Stimulated activated CD4-positive, alpha-beta T cell treated with anti-CD3 and anti-CD28 coated beads, Interleukin-15, amount 100 ng/mL, for 1 hour (primary cell): ENCODE measurements at places on chromosomes 2 and 18.

DNA sequence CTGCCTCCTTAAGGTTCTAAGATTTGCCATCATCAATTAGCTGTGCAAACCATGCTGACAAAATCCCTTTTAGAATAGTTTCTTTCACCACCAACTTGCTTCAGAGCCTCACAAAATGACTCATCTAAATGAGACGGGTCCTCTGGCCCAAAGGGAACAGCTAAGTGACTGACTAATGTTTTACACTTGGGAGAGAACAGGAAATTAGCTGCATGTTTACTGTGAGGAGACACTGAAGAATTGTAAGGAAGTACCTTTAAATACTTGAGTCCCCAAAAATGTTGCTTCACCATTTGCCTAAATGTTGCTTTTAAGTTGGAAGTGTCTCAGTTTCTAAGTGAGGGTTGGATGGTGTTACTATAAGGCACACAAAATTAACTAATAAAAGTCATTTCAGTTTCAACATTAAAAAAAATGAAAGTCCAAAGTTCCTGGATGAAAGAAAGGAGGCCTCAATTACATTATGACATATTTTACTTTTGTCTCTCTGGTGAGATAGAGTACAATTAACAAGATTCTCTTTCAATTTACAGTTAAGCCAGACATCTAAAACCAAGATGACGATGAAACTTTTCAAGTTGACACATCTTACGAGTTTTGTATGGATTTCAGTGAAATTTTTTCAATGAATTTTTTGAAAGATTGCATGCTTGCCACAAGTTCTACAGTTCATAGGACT, 229.1 kb upstream of the FN1 start:
- no peak for DNase-seq

DNA sequence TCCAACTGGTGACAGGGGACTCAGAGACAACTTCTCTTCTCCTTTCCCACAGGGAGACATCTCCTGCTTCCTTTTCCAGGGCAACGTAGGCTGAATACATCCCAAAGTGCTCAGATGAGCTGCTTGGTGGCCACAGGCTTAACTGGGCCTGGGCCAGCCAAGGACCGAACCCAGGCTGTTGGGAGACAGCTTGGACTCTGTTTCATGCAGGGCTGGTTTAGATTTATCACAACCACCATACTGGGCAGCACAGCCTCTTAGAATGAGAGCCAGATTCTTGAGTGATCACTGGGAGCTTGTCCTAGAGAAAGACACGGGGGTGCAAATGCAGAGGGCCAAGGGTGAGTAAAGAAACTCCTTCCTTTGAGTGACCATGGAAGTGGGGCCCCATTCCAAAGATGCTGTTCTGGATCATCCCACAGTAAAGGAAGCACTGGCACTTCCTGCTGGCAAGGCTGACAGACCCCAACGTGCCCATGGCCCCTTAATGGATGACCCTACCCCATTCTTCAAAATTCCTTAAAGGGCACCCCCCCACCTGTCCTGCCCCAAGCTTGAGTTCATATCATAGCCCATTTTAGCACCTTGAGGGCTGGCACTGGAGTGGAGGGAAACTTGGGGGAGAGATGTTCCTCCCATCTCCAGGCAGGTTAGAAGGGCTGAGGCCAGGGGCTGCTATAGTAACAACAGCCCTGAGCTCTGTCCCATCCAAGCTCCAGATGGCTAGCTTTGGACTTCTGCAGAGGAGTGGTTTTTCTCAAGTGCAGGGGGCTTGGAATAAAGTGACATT, 84.1 kb downstream of the CAPN13 start:
- DNase-seq, result no peak

DNA sequence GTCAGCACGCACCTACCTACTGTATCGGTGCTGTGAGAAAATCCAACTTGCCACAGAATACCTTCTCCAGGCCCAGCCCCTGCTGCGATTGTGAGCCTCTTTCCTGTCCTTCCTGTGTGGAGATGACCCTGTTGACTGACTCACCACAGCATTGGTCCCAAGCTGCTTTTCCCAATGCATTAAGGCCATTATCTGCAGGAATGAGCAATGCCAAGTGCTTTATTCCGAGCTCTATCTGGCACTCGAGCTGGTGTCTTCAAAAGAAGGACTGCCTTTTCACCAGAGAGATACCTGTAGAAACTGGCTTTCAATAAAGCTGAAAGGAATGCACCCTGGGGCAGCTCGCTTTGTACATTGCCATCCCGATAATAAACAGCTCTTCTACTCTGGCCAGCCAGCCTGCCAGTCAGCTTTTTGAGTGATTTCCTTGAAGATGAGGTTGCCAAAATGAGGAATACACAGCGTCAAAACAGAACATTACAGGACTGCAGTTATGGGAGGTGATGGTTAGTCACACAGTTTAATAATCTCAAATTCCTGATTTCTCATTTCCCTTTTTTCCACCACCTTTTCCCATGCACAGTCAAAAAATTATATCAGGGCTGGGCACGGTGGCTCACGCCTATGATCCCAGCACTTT, 8.3 kb upstream of the RNF103 start:
- no peak for DNase-seq

GRCh38 chr2:179335732-179336131, 71.1 kb upstream of the SESTD1 start:
- DNase-seq, result no peak

- no peak for DNase-seq
Measured at GRCh38 chr2:230677201-230677946, 35.3 kb upstream of the CAB39 start.

DNA sequence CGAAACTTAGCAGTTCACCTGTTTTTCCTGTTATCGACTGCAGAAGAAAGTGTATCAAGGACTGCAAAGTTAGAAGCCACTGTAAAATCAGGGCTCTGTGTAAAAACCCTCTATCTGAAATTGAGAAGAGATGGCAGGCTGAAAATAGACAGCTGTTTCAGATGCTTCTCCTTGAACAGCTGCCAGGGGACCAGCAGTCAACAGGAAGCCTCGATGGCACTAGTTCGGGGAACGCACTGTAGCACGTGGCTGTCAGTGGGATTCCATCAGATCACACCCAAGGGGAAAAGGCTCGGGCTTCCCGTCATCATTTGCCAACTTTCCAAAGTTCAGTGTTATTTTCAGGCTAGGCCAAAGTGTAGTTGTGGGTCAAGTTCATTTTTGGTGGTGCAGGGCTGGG, 316.9 kb downstream of the TXNL1 start:
- no peak for DNase-seq

DNA sequence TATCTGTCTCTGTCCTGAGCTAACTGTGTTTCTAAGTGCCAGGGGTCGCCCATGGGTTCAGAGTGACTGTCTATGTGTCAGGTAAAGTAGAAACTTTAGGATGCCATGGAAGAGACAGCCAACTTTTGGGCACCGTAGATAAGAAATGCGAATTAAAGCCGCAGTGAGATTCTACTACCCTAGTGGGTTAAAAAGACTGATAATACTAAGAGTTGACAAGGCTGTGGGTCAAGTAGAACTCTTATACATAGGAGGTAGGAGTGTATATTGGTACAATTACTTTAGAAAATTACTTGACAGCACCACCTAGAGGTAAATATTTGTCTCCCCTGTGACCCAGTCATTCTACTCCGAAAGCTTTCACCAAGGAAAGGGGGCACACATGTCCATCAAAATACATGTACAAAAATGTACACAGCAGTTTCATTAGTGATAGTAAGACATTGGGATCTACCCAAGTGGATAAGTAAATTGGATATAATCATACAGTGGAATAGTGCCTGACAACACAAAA, 371.3 kb downstream of the SLC4A3 start:
- DNase-seq, result no peak

DNA sequence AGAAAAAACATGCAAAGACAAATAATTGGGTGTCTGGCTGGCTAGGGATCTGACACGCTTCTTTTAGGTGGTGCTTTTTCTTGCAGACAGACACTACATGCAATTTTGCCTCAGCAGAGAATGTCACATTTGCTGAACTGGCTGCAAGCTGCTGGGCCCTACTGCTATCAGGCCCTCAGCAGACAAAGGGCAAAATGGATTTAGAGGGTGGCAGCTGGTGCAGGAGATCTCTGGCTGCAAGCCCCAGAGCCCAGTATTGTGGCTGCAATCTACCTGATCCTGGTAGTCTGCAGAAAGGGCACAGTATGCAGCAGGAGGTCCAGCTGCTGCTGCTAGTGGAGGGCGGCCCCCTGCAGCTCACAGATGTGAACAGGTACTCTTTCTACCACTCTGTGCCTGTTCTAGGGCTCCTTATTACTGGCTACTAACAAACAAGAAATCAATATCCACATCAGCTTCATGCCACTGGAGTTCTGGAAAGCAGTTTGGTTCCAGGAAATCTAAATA, 796.7 kb upstream of the CELF4 start:
- DNase-seq, result no peak

DNA sequence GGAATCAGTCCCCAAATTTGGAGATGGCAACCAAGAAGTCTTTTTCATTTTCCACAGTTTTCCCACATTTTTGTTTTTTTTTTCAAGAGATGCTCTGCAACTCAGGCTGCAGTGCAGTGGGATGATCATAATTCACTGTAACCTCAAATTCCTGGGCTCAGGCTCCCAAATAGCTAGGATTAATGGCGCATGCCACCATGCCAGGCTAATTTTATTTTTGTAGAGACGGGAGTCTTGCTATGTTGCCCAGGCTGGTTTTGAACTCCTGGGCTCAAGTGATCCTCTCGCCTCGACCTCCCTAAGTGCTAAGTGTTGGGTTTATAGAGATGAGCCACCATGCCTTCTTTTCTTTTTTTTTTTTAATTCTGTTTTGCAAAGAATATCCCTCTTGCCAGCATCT, 35.2 kb downstream of the PCBP1 start:
- DNase-seq, result no peak

- DNase-seq, result no peak
Measured at GRCh38 chr2:126893606-126894005, 5.1 kb upstream of the TEX51 start.

GRCh38 chr2:171958475-171958874, 36.2 kb downstream of the HAT1 start:
- no peak for DNase-seq

DNA sequence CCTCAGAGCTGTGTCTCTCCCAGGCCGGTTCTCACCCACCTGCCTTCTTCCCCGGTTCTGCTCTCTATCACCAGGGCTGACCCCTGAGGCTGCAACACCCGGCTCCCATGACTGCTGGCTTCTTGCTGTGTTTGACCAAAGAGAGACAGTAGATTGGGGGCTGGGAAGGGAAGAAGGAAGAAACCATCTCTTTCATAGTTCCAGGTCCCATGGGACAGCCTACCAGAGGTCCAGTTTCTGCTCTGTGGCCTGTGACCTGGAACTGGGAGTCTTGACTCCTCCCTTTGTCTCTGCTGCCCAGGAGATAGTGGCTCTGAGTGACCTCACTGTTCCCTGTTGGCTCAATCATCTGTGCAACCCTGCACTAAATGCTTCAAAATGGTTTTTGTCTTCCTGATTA, 38.1 kb downstream of the ALPK2 start:
- DNase-seq, result no peak

GRCh38 chr2:5041501-5041900, 650.7 kb upstream of the SOX11 start:
- no peak for DNase-seq
